Neural crest cell (in vitro differentiated cells): ENCODE measurements at places on chromosomes 2 and 18.

- DNase-seq: no peak
- no peak overlapping the region for H3K4me3 ChIP-seq
- peaks cover 8% of the 10 kb centered on the region for H3K4me1 ChIP-seq
- no peak overlapping the region for H3K27ac ChIP-seq
- H3K36me3 ChIP-seq: no peaks in the 10 kb centered on the region
Observed at GRCh38 chr2:238906936-238907716, 59.2 kb downstream of the TWIST2 start.

- no peaks in the 10 kb centered on the region for H3K27me3 ChIP-seq
- peak overlapping the region; percentile 90 for H3K4me3 ChIP-seq
- H3K36me3 ChIP-seq: no peaks in the 10 kb centered on the region
- peaks cover 41% of the 10 kb centered on the region for H3K4me1 ChIP-seq
- peak overlapping the region; percentile 67 for H3K27ac ChIP-seq
Observed at GRCh38 chr2:96537066-96537733, 648 bp downstream of the ARID5A start.

DNA sequence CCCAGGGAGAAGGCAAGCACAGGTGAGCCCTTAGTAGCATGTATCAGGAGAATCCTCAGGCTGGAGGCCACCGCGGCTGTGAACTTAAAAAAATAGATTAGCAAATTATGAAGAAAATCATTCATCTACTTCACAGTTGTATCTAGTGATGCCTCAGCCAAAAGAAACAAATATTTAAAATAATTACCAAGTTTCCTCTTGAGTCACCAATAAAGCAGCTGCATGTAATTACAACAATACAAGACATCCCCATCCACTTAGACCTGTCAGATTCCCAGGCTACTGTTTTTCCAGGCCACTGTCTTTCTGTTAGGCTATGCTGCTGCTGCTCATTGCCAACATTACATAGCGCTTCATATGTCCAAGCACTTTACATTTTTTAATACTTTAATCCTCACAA is 54.6 kb upstream of the PHLPP1 start:
- no peak for DNase-seq
- H3K36me3 ChIP-seq: peaks cover 2% of the 10 kb centered on the region
- H3K27ac ChIP-seq: no peak overlapping the region
- no peaks in the 10 kb centered on the region for H3K27me3 ChIP-seq
- no peak overlapping the region for H3K4me3 ChIP-seq

GRCh38 chr2:233972941-233973575 is 55.9 kb downstream of the TRPM8 start:
- peaks cover 2% of the 10 kb centered on the region for H3K36me3 ChIP-seq
- H3K4me3 ChIP-seq: no peak overlapping the region
- peak overlapping the region; percentile 28 for H3K27ac ChIP-seq
- DNase-seq: no peak
- H3K4me1 ChIP-seq: peaks cover 15% of the 10 kb centered on the region
- H3K27me3 ChIP-seq: no peaks in the 10 kb centered on the region

GRCh38 chr18:79687806-79688205 is 8.2 kb downstream of the CTDP1 start:
- H3K27me3 ChIP-seq: no peaks in the 10 kb centered on the region
- H3K4me1 ChIP-seq: no peaks in the 10 kb centered on the region
- H3K36me3 ChIP-seq: peaks cover 2% of the 10 kb centered on the region
- H3K27ac ChIP-seq: no peak overlapping the region
- no peak for DNase-seq

GRCh38 chr2:49309461-49309860 is 155.1 kb upstream of the FSHR start:
- H3K27me3 ChIP-seq: no peaks in the 10 kb centered on the region
- no peak for DNase-seq
- no peaks in the 10 kb centered on the region for H3K4me1 ChIP-seq
- no peaks in the 10 kb centered on the region for H3K36me3 ChIP-seq

GRCh38 chr18:9182852-9183399 is 46.3 kb downstream of the ANKRD12 start:
- H3K27me3 ChIP-seq: no peaks in the 10 kb centered on the region
- peaks cover 7% of the 10 kb centered on the region for H3K4me1 ChIP-seq
- H3K27ac ChIP-seq: no peak overlapping the region
- H3K36me3 ChIP-seq: peaks cover 9% of the 10 kb centered on the region
- H3K4me3 ChIP-seq: no peak overlapping the region

- no peak for DNase-seq
- no peak overlapping the region for H3K4me3 ChIP-seq
- no peaks in the 10 kb centered on the region for H3K36me3 ChIP-seq
Observed at GRCh38 chr2:108626995-108627394, 92.3 kb upstream of the RANBP2 start.

DNA sequence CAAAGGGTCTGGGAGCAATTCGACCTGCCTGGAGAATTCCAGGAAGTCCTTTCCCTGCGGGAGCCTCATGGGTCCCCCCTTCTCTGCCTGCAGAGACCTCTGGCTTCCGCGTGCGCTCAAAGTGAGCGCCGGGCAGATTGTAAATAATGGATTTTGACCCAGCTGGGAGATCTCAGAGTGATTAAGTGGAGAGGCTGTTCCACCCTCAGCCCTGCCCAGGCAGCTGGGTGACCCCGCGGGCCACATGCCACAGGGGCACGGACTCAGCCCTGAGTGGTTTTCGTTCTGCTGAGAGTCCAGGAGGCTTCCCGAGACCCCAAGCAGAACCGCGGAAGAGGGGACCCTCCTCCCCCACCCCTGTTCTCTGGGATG is 1.2 kb downstream of the KCNG2 start:
- peaks cover 9% of the 10 kb centered on the region for H3K4me1 ChIP-seq
- H3K27me3 ChIP-seq: peaks cover 70% of the 10 kb centered on the region
- H3K27ac ChIP-seq: no peak overlapping the region
- peak overlapping the region; percentile 34 for H3K4me3 ChIP-seq
- no peak for DNase-seq

DNA sequence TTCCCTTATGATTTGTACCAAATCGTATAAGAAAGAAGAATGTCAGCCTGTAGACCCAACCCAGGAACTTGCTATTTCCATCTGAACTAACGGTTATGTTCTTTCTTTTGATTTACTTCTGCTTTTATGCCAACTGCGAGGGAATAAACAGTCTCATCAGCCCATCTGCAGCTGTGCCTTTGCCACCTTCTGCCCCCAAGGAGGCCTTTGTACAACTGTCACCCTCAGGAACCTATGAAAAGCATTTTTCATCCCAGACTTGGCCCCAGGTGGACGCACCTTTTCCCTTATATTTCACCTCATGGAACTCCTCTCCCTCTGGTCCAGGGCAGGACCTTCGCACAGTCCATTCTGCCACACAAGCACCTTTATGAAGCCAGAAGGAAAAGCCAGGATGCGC is 109.8 kb downstream of the AOX1 start:
- DNase-seq: no peak
- no peaks in the 10 kb centered on the region for H3K36me3 ChIP-seq
- no peaks in the 10 kb centered on the region for H3K4me1 ChIP-seq
- no peak overlapping the region for H3K27ac ChIP-seq
- H3K27me3 ChIP-seq: no peaks in the 10 kb centered on the region

DNA sequence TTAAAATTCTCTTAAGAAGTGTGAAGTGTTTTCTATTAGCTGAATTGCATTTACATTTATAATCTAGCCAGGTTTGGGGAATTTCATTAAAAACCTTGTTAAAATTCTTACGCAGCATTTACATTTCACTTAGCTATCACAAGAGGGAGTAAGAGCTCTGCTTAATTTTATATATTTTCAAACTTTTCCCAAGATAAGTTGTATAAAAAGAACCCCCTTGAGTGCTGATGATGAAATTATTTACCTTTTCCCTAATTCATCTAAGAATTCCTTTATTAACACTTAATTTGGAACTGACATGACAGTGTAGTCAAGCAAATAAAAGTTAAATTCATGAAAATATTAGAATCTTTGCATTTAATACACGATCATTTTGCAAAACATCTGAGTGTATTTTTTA is 54.2 kb upstream of the ZSWIM2 start:
- H3K4me1 ChIP-seq: no peaks in the 10 kb centered on the region
- no peaks in the 10 kb centered on the region for H3K36me3 ChIP-seq
- DNase-seq: no peak
- no peak overlapping the region for H3K27ac ChIP-seq

DNA sequence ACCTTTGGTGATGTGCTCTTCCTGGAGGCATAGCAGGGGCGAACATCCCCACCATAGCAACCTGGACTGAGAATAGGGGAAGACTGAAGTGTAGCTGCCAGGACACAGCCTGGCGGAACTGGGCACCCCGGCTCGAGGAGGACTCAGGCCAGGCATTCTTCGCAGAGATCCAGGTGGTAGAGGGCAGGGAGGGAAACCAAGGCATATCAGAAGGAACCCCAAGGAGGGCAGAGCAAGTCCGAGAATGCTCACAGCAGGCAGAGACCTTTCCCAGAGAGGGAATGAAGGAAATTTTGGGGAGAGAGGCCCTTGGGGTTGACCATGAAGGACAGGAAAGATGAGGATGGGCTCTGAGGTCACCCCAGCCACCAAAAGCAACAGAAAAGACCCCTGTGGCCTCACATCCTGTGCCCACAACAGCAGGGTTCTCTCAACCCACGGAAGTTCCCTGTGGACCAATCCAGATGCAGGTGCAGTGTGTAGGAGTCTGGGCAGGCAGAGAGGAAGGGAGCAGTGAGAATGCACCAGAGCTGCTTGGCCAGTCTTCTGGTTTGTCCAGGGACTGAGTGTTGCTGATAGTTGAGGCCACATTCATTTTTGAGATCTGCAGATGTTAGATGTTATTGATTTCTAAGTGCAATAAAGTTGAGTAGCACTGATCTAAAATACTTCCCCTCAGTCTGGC is 136.9 kb downstream of the PXDN start:
- no peaks in the 10 kb centered on the region for H3K36me3 ChIP-seq
- H3K27ac ChIP-seq: peak overlapping the region; percentile 81
- no peak for DNase-seq
- H3K4me1 ChIP-seq: peaks cover 4% of the 10 kb centered on the region
- no peak overlapping the region for H3K4me3 ChIP-seq
- H3K27me3 ChIP-seq: peaks cover 16% of the 10 kb centered on the region

- peak overlapping the region; percentile 67 for H3K27ac ChIP-seq
- no peaks in the 10 kb centered on the region for H3K36me3 ChIP-seq
- no peak for DNase-seq
- H3K27me3 ChIP-seq: peaks cover 6% of the 10 kb centered on the region
- no peak overlapping the region for H3K4me3 ChIP-seq
- H3K4me1 ChIP-seq: peaks cover 39% of the 10 kb centered on the region
Observed at GRCh38 chr2:219912491-219912921, 285.1 kb downstream of the SLC4A3 start.

- peak overlapping the region; percentile 64 for H3K4me3 ChIP-seq
- H3K36me3 ChIP-seq: no peaks in the 10 kb centered on the region
- no peaks in the 10 kb centered on the region for H3K27me3 ChIP-seq
- H3K4me1 ChIP-seq: peaks cover 15% of the 10 kb centered on the region
Observed at GRCh38 chr2:112277596-112278220, 2.3 kb downstream of the ZC3H6 start.

GRCh38 chr2:234289834-234290590 is 206.9 kb downstream of the ARL4C start:
- no peak overlapping the region for H3K4me3 ChIP-seq
- no peaks in the 10 kb centered on the region for H3K27me3 ChIP-seq
- no peak for DNase-seq
- H3K36me3 ChIP-seq: no peaks in the 10 kb centered on the region
- peak overlapping the region; percentile 31 for H3K27ac ChIP-seq

GRCh38 chr2:164114937-164115336 is 379.1 kb upstream of the FIGN start:
- H3K36me3 ChIP-seq: no peaks in the 10 kb centered on the region
- no peak overlapping the region for H3K4me3 ChIP-seq
- no peak for DNase-seq
- H3K4me1 ChIP-seq: peaks cover 14% of the 10 kb centered on the region
- H3K27me3 ChIP-seq: no peaks in the 10 kb centered on the region
- no peak overlapping the region for H3K27ac ChIP-seq

GRCh38 chr2:227198866-227199265 is 34.4 kb downstream of the COL4A3 start:
- no peak overlapping the region for H3K27ac ChIP-seq
- DNase-seq: no peak
- H3K4me3 ChIP-seq: no peak overlapping the region

DNA sequence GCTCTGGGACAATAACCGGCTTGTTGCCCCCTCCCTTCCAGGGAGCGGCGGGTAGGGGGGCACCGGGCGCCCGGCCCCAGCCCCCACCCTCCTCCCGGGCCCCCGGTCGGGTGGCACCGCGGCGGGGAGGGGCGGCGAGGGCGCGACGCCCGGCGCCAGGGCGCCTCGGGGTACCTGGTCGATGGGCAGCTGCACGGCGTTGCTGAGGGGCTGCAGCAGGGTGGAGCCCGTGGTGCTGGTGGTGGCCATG is 193 bp downstream of the MBOAT2 start:
- H3K4me1 ChIP-seq: peaks cover 43% of the 10 kb centered on the region
- H3K36me3 ChIP-seq: peaks cover 2% of the 10 kb centered on the region
- no peak overlapping the region for H3K27ac ChIP-seq
- no peak for DNase-seq
- no peak overlapping the region for H3K4me3 ChIP-seq

DNA sequence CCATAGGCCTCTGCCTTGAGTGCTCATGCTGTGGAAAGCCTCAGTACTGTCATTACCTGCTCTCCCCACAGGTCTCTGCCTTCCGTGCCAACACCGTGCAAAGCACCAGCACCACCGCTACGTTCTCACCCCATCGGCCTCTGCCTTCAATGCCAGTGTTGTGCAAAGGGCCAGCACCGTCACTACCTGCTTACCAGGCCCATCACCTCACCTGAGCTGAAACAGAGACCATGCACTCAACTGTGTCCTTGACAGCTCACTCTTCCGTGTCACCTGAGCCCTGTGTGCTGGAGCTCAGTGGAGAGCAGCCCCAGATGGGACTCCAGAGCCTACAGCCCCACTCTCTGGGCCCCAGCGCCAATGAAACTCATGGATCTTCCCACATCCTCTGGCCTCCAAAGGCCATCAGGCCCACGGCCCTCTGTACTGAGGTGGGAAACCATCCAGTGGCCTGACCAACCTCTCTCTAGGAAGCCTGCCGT is 62.7 kb downstream of the ZNF516 start:
- no peaks in the 10 kb centered on the region for H3K27me3 ChIP-seq
- no peak overlapping the region for H3K4me3 ChIP-seq
- no peak overlapping the region for H3K27ac ChIP-seq
- peaks cover 55% of the 10 kb centered on the region for H3K4me1 ChIP-seq

- no peak overlapping the region for H3K27ac ChIP-seq
- no peak overlapping the region for H3K4me3 ChIP-seq
- no peak for DNase-seq
- H3K27me3 ChIP-seq: no peaks in the 10 kb centered on the region
- H3K36me3 ChIP-seq: no peaks in the 10 kb centered on the region
Observed at GRCh38 chr2:439556-440402, 151.9 kb upstream of the ALKAL2 start.
